ENCODE measurements at places on chromosomes 2 and 18. TPM values are rescaled to one million over a fixed set of nuclear protein-coding genes. Genes with fewer than 3 reads are reported as not detected.

GRCh38 chr2:129085386-129085785 lies 766.7 kb upstream of the HS6ST1 start:
- H3K27ac ChIP-seq, result no peak overlapping the region
- no peaks in the 10 kb centered on the region for H3K27me3 ChIP-seq
- H3K4me3 ChIP-seq, result no peak overlapping the region
- H3K4me1 ChIP-seq, result no peaks in the 10 kb centered on the region
- DNase-seq, result no peak

DNA sequence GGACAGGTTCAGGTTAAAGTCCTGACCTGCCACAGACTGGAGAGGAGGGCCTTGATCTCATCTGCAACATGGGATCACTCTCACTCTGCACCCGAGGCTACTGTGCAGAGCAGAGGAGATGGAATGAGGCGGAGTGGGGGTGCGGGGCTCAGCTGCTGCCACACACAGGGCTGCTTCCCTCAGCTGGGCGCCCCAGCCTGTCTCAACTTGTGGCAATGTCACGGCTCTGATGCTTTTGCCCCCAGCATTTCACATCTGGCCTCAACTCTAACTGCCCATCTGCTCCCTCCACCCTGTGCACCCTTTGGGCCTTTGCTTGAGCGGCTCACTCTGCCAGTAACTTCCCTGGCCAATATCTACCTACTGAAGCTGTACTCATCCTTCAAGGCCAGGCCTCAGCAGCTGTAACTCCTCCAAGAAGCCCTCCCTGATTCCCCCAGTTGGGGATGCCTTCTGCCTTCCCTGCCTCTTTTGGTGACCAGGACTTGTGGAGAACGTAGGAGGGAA lies 70.3 kb downstream of the POLR1A start:
- peaks cover 47% of the 10 kb centered on the region for H3K4me1 ChIP-seq
- H3K27ac ChIP-seq, result peak overlapping the region; percentile 90
- H3K4me3 ChIP-seq, result no peak overlapping the region
- H3K36me3 ChIP-seq, result peaks cover 60% of the 10 kb centered on the region

DNA sequence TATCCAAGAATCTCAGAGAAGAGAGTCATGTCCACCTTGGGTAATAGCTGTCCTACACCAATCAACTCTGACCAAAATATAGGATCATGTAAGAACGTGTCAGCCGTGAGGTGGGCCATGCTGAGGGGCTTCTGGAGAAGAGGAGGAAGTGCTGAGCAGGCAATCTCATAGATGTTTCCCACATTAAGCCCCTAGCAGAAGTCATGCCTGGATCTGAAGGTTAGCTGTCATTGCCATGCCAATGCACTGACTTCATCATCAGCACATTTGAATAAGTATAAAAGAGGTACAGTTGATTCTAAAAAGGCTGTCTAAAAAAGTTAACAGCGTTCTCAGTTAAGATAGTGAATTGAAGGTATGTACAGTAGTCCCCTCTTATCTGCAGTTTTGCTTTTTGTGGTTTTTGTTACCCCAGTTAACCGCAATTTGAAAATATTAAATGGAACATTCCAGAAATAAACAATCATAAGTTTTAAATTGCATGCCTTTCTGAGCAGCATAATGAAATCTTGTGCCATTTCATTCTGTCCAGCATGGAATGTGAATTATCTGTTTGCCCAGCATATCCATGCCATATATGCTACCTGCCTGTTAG lies 67.2 kb upstream of the TMEM17 start:
- no peaks in the 10 kb centered on the region for H3K36me3 ChIP-seq
- no peak for DNase-seq
- no peaks in the 10 kb centered on the region for H3K27me3 ChIP-seq
- peaks cover 35% of the 10 kb centered on the region for H3K4me1 ChIP-seq
- no peak overlapping the region for H3K4me3 ChIP-seq

The ALLC gene
- not detected for total RNA-seq

Data from stomach (tissue), 19 donors.